ENCODE measurements at places on chromosomes 3 and 15.
A peak's percentile ranks its signal among the peaks of the same experiment; 100 is the strongest.

- DNase-seq = no peak
Observed at GRCh38 chr3:50243543-50243895, 7.5 kb downstream of the GNAI2 start.

- DNase-seq = no peak
Observed at GRCh38 chr15:85282504-85283115, 97.8 kb upstream of the AKAP13 start.

DNA sequence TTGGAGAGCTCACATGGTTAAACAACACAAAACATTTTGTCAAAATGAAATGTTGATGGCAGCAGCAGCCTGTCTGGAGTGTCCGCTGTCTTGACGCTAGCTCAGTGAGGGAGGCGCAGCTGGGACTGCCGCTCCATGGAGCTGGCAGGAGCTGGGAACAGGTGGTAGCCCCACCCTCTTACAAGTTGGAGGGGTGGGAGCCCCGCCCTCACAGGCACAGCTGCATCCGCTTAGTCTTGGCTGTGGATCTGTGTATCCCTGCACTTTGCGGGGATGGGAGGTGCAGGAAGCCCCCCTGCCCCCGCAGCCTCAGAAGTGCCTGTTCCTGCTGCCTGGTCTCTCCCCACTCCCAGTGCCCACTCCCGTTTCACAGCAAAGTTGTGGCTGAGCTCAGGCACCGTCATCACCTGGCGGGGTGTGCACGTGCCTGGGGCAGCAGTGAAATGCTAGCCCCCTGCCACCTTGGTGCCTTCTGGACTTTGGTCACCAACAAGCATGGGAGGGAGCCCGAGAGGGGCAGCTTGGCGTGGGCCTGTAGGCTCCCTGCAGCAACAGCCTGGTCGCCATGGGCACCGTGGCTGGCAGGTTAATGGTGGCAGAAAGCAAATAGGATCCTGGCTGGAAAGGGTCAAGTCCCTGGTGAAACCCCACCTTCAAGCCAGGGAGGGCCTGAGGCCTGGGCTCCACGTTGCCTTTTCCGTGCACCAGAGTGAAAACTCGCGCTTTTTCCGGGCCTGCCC lies 53.8 kb upstream of the CADM2 start:
- DNase-seq = no peak

GRCh38 chr15:88118035-88118434 lies 138.5 kb downstream of the NTRK3 start:
- no peak for DNase-seq

- no peak for DNase-seq
Observed at GRCh38 chr15:67137951-67138848, 72.8 kb downstream of the SMAD3 start.

DNA sequence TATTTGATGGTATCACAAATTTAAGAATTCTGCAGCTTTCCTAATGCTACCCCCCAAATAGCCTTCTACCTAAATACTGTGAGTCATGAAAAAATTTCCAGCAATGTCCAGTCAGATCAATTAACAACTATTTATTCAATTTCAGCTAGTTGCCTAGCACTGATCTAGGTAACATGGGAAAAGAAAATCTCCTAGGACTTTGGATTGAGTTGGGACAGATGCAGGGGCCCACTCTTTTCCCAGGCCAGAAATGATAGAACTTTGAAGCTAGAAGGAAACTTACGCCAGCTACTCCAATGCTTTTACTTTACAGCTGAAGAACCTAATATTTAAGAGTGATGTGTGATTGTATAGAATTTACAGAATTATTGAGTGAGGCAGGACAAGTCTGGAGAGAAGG lies 196.3 kb downstream of the FMN1 start:
- no peak for DNase-seq

GRCh38 chr3:128146201-128146600 lies 7.1 kb upstream of the EEFSEC start:
- DNase-seq = no peak

GRCh38 chr3:120182613-120183511 lies 88.6 kb upstream of the GSK3B start:
- DNase-seq = peak; percentile 54

- DNase-seq = peak; percentile 36
Observed at GRCh38 chr3:38314112-38314763, 32.1 kb downstream of the SLC22A14 start.

DNA sequence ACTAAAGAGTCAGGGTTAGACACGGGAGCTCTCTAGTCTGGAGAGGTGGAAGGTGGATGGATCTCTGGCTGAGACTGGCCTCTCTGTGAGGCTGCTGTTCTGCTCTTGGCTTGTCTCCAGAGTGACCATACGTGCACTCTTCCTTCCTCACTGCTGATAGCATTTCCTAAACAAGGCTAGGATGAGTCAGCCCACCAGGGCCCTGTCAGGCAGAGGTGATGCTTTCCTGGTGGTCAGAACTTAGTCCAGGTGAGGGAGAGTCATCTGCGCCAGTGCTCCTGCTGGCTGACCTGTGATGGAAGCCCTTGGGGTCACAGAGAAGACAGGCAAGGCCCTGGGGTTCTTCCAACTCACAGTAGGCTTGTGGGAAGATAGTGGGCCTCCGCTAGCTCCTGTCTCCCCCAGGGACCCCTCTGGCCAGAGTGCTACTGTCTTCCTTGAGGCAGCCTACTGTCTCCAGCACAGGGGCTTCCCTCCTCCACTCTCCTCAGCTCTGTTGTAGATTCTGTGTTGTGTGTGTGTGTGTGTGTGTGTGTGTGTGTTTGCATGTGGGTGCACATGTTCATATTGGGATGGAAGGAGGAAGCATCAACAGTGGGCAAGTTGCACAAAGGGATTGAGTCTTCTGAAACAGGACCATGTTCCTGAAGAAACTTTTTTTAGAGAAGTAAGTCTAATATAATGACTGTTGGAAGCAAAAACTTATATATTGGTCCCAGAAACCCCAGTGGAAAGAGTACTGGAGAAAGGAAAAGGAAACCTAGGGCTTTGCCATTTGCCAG lies 16.5 kb downstream of the ALPK3 start:
- no peak for DNase-seq

GRCh38 chr3:188002626-188003138 lies 151.3 kb upstream of the LPP start:
- no peak for DNase-seq

DNA sequence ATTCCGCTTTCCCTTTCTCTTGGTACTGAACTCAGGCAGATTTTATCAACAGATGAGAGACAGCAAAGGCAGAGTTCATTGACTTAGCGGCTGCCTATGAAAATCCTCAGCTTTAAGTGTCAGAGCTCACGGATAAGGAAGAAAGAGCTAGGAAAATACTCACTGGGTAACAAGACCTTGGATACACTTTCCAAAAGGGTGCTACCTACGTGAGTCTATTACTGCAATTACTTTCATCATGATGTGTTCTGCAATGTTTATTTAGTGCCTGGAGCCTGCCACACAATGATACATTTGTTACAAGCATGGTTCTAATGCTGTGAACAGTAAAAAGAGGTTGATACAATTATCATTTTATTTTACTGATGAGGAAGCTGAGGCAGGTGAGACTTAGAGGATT lies 177.5 kb downstream of the GRM7 start:
- DNase-seq = no peak

GRCh38 chr15:77507911-77508310 lies 87.2 kb downstream of the HMG20A start:
- no peak for DNase-seq

- DNase-seq = peak; percentile 38
Observed at GRCh38 chr3:72127844-72128243, 342.9 kb upstream of the PROK2 start.

DNA sequence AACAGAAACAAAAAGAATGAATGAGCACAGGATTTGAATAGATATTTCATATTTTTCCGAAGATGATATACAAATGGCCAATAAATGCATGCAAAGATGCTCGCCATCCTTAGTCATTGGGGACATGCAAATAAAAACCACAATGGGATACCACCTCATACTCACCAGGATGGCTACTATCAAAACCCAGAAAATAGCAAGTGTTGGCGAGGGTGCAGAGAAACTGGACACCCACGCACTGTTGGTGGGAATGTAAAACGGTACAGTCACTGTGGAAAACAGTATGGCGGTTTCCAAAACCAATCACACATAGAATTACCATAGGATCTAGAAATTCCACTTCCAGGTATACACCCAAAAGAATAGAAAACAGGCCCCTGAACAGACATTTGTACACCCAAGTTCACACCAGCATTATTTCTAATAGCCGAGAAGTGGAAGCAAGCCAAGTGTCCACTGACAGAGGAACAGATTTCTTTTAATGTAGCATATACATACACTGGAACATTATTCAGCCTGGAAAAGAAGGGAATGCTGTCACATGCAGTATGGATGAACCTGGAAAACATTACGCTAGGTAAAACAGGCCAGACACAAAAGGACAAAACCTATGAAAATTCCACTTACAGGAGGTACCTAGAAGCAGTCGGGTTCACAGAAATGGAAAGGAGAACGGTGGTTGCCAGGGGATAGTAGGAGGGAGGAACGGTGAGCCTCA lies 3.6 kb downstream of the RNF168 start:
- no peak for DNase-seq

DNA sequence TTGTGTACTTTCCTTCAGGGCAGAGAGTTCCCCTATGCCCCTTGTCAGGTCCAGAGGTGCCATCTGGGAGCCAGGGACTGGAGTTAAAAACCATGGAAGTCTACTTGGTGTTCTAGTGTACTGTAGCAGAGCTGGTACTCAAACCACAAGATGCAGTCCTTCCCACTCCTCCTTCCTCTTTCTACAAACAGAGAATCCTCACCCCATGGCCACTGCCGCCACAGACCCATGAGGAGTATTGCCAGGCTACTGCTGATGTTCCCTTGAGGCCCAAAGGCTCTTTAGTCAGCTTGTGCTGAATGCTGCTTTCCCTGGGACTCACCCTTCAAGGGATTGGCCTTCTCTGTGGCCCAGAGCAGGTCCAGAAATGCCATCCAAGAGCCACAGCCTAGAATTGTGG lies 229.2 kb upstream of the ZPLD1 start:
- DNase-seq = peak; percentile 59

GRCh38 chr3:184551103-184551502 lies 10.5 kb upstream of the EPHB3 start:
- DNase-seq = no peak

GRCh38 chr3:40585381-40586016 lies 60.7 kb downstream of the ZNF621 start:
- no peak for DNase-seq

- no peak for DNase-seq
Observed at GRCh38 chr3:120274739-120275167, 10.3 kb downstream of the GPR156 start.

GRCh38 chr3:33047842-33048834 lies 48.8 kb downstream of the GLB1 start:
- DNase-seq = no peak

- DNase-seq = no peak
Observed at GRCh38 chr3:139227165-139227564, 116.7 kb upstream of the MRPS22 start.

- DNase-seq = no peak
Observed at GRCh38 chr3:6060251-6060650, 800.7 kb upstream of the GRM7 start.

DNA sequence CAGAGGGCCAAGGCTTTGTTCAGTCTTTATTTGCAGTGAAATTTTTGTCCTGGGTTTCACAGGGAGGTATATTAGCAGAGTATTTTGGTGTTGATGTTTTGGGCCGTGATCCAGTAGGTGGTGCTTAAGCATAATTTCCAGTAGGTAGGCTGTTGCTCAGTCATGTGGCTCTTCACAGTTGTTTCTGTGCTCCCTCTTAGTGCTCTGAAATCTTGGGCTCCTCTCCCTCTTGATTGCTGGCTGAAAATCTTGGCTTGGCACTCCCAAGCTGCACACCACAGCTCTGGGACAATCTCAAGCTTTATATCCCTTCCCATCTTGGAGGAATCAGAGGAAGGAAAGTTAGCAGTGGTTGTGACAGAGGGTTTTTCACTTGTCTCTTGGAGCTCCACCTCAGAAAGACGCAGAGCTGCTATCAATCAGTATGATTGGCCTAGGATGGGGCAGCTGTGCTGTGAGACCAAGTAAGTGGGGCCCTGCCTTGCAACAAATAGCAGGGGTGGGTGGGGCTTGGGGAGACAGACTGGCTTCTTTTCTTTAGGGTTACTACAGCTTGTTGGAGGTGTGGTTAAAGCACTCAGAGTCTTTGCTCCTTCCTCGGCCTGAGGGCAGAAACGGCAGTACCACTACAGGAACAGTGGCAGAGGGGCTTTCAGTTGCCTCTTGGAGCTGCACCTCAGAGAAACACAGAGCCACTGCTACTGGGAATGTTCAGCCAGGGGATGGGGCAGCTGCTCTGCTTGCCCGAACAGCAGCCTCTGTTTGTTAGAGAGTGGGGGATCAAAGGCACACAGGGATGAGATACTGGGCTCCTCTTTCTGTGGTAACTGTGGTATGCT lies 627.0 kb downstream of the SI start:
- no peak for DNase-seq

- no peak for DNase-seq
Observed at GRCh38 chr3:108408883-108409799, 101.3 kb downstream of the MYH15 start.

- peak; percentile 80 for DNase-seq
Observed at GRCh38 chr3:131782751-131783150, 252.1 kb downstream of the CPNE4 start.
